WTC11 (cell line): ENCODE measurements at places on chromosomes 6 and 20.

DNA sequence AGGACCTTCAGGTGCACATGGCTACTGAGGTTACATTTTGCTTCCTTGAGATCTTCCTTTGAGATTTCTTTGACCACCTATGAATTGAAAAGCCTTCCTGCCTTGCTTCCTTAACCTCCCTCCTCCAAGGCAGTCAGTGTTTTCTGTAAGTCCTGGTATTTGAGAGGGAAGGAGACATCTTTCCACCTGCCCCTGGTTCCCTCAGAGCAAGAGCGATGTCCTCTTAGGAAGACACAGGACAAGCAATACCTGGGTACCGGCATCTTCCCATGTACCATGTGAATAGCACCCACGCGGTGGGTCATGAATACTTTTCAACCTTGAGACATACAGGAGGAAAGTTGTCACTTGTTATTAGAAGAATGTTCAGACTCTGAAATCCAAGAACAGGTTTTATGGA, 37.1 kb downstream of the GINS1 start:
- DNase-seq = no peak

DNA sequence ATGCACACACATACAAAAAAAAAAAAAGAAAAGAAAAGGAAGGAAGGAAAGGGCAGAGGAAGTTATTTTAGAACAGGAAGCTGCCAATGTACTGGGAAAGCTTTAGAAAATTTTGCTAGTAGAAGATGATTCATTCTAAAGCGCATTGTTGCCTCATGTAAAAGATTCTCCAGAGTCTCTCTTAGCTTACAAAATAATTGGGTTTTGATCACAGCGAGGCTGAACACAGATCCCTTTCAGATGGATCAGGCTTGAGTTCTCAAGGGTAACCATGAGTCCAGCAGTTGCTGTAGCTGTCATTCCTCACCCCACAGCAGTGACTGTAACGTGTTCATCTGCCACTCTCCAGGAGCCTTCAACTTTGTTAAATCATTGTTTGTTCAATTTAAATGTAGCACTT, 81.9 kb downstream of the PHACTR2 start:
- DNase-seq = no peak

DNA sequence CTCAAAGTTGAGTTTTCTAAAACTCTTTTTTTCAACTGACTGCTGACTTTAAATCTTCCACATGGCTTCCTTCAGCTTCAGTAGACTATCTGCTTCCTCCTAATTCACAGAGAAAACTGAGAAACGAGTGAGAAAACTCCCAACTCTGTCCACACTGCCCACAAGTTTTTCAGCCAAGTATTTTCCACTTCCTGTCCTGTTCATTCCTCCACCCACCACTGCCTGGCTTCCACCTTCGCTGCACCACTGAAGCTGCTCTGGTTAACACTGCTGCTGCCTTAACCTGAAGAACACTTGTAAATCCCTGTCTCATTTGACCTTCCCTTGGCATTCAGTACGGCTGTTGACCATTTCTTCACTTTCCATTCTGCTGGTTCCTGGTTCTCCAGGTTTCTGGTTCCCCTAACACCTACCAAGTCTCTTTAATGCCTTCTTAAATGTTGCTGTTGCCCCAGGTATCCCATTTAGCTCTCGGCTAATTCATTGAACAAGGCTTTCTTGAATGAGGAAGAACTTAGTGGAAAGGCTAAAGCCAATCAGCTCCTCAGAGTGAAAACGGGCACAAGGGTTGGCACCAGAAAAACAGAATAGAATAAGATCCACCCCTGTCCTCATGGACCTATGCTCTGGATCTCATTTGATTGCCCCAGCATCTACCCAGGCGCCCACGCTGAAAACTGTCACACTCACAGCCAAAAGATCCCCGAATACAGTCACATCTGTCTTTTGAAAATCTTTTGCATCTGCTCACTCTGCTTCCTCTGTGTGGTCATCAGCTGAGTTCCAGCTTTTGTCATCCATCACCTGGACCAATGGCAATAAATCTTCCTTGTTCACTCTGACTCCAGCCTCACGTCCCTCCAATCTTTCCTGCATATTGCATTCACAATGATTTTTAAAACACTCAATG, 104.4 kb upstream of the TAB2 start:
- DNase-seq = no peak

DNA sequence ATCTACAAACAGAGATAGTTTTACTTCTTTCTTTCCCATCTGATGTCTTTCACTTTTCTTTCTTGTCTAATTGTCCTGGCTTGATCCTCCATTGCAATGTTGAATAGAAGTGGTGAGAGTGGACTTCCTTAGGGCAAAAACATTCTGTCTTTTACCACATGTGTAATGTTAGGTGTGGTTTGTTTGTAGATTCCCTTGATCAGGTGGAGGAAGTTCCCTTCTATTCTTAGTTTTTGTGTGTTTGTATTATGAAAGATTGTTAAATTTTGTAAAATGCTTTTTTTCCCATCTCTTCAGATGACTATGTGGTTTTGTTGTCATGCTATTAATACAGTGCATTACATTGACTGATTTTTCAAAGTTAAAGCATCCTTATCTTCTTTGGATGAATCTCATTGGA, 41.6 kb upstream of the DUSP22 start:
- DNase-seq = no peak

- no peak for DNase-seq
Observed at GRCh38 chr6:116088946-116089345, 11.7 kb upstream of the NT5DC1 start.
